Omental fat pad (tissue), 4 donors: ENCODE measurements at places on chromosomes 16 and 17.

DNA sequence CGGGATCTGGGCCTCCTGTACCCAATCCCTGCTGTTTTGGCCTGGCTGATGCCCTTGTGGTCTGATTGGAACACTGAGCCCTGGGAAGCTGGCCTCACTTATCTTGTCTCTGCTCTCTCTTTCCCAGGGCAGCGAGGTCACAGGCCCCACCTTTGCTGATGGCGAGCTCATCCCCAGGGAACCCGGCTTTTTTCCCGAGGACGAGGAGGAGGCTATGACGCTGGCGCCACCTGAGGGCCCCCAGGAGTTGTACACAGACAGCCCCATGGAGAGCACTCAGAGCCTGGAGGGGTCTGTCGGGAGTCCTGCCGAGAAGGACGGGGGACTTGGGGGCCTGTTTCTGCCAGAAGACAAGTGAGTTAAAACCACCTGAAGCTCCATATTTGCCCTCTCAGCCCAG, 126.0 kb downstream of the RAB11FIP4 start:
- no peak for DNase-seq

GRCh38 chr17:60103957-60104356, 25.2 kb upstream of the HEATR6 start:
- no peak for DNase-seq

DNA sequence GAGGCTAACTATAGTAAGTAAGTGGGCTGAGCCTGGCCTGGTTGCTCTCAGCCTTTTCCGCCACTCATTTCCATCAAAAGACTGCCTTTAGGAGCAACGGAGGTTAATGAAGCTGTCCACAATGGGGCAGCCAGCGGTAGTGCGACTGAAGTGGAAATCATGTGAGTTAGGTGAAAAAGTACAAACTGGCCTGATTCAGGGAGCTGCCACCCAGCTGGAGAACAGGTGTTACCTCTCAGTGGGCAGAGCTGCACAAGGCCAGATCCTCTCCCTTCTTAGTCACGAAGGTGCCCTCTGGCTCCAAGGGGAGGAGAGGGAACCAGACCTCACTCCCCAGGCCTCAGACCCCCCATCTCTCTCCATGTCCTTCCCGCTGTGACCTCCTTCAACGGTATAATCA, 34.4 kb upstream of the CDRT4 start:
- DNase-seq, result no peak

GRCh38 chr17:74475189-74475588, 8.8 kb downstream of the CD300A start:
- no peak for DNase-seq

DNA sequence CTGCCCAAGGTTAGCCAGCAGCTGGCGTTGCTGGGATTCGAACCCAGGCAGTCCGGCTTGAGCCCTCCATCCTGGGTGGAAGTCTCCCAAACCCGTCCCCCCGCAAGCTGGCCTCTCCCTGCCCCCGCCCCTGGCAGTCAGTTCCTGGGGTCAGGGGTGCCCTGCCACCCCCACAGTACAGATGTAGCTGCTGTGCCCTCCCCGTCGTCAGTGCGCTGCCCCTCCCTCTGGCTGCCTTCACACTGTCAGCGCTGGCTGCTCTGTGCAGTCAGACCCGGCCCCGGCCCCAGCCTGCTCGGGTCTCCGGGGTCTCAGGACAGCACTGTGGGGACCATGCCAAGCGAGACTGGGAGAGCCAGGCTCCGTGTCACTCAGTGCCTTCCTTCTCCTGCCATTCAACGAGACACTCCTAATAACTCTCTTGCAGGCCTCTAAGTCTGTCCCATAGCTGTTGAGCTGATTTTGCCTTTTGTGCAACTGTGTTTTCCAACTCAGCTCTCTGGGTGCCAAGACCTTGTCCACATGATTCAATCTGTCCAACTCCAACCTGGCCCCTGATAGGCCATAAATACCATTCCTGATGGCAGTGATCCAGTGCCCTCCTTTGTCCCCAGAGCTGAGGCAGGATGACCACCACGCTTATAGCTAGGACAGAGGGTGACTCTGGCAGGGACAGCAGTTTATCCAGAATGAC, 55.5 kb upstream of the IL34 start:
- DNase-seq, result no peak

DNA sequence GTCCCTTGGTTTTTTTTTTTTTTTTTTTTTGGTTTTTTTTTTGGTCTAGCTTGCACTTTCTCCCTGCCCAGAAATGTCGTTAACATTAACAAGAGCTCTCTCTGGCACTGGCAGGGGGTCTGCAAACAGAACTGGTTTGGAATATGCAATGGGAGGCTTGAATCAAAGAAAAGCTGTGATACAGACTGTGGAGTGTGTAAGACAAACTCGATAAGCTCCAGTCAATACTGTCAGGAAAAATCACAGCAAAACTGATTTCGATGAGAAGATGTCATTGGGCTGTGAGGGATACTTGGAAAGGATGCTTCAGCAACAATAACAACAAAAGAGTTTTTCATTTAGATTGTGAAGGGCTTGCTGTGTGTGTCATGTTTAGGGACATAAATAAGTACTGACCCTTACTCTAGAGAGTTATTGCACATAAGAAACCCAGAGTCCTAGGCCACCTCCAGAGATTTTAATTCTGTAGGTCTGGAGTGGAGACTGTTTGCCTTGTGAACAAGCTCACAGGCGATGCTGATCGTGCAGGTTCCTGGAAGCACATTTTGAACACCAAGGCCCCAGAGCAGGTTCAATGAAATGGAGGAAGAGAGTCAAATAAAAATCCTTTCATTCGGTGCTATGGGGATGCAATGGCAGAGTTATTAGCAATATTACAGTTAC, 470.7 kb upstream of the RBFOX1 start:
- DNase-seq, result no peak

GRCh38 chr17:81809556-81809998, 5.6 kb downstream of the GCGR start:
- DNase-seq, result no peak

DNA sequence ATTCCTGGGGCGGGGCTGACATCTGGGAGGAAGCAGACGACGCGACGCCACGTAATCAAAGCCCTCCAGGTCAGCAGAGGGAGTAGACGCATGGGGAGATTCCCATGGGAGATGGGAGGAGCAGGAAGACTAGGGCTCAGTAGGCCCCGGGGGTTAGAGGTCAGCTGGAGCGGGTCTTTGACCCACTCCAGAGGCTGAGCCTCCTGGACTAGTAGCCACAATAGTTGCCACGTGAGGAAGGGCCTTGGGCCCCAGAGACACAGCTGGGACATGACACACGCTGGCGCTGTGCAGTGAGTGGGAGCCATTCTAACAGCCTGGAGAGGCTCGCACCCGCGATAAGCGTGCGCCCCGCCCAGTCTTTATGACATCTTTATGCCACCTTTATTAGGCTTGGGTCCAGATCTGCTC, 95.7 kb upstream of the AMZ2 start:
- DNase-seq, result no peak

- no peak for DNase-seq
Observed at GRCh38 chr16:57920215-57920879, 50.6 kb downstream of the CNGB1 start.

DNA sequence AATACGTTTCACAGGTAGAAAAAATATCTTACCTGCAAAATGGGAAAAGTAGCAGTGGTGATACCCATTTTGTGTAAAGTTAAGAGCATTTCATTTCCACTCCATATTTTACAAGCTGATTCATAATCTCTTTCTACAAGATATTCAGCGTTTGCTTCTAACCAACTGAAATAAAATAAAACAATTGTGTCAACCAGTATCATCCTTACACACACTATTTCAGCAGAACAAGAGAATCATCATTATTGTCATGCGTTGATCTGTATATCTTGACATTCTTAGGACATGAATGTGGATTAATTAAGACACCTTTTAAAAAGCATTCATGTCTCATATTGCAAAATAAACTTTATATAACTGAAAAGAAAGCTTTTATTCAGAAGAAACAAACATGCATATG, 69.8 kb downstream of the BRIP1 start:
- DNase-seq, result no peak

GRCh38 chr17:33858121-33858520, 397.0 kb upstream of the CCL2 start:
- DNase-seq, result no peak

DNA sequence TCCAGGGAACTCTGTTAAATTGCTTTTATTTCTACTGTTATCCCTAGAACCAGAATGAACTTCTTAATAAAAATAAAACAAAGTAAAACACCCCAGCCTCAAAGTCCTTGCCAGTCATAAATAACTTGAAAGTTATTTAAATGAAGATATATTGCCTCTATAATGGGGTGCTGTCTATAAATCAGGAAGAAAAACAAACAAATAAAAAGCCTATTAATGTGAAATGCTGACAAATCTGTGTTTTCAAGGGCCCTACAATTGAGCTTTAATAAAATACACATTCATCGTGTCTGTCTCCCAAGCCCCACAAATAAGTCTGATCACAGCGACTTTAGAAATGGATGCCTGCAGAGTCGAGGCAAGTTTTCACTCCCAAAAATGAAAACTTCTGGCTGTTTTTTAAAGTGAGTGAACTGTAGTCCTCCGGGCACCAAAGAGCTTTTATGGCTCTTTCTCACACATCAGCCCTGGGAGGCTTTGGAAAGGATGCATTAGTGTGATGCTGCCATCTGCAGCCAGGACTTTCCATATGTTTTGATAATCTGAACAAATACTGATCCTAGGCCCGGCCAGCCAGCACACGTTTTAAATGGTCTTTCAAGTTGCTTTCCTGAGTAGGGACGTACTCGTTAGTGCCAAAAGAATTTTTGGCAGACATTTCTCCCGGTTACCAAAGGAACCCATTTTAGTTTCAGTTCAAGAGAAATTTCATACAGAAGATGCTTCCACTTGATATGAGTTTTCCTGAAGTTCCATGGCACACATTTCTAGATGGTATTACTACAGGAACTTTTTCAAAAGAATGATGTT, 16.3 kb downstream of the NACA2 start:
- no peak for DNase-seq

DNA sequence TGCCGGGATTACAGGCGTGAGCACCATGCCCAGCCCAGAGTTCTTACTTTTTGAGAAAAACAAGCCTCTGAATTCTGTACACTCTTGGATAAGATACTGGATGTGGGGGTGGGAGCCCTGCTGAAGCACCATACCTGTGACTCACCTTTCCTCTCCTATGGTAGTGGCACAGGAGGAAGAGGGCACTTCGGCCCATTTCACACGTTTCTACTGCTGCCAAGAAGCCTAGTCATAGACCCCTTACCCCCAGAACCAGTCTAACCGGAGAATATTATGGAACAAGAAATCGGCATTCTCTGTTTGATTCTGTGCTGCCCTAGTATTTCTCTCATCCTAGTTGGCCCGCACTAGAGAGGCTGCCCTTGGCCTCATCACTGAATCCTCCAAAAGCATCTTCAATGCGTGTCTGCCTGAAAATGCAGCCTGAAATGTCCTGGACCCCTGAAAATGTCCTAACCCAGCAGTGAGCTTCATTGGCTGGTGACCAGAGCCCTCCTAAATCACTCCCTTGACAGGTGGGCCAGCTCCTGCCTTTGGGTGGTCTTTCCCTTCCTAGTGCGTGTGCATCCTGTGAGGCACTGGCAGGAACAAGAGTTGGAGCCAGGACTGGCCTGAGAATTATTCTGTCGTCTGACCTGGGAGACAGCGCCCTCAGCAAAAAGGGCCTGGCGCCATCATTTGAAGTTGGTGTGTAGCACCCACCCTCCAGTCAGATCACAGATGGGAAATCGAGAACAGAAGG, 37.9 kb downstream of the NDEL1 start:
- DNase-seq, result no peak

GRCh38 chr16:57637020-57637419, 8.6 kb downstream of the ADGRG1 start:
- no peak for DNase-seq

DNA sequence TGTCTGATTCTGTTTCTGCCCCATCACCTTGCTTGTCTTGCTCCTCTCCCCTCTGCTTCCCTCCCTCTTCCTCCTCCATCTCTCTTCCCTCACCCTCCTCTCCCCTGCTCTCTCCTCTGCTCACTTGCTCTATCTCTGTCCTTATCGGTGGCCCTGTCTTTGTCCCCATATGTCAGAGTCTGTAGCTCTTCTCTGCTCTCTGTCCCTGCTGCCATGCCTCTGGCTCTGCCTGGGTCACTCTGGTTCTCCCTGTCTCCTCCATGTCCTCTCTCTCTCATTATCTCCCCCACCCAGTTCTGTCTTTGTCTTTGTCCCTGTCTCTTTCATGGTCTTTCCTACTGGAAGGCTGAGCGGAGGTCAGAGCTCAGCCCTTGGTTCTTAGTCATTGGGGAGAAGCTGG, 169.1 kb upstream of the NLRP1 start:
- no peak for DNase-seq

DNA sequence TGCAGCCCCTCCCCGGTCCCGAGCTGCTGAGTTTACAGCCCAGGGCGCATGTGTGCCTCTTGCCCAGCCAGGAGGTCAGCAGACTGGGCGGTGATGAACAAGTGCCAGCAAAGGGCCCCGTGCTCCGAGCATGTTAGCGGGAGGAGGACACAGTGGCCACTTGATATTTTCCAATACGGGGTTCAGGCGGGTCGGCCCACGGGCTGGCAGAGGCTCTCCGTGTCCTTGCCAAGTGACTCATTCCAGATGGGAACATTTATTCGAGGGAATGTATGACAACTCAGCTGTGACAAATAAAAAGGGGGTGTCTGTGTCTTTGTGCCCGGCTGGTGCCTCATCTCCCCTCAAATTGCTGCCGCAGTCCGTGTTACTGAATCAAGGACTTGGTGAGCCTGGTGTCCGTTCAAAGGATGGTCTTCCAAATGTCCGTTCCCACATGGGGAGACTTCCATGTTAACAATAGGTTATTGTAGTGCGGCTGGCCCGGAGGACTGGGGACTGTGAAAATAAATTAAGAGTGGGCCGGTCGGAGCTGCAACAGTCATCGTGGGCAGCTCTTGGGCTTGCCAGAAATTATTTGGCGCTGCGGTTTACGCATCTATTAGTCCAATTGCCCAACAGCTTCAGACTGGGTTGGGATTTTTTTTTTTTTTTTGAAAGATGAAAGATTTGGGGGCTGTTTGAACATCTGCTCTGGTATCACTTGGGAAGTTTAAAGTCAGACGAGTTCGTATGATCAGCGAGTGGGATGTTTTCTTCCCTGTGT, 174.0 kb upstream of the CIBAR2 start:
- no peak for DNase-seq

DNA sequence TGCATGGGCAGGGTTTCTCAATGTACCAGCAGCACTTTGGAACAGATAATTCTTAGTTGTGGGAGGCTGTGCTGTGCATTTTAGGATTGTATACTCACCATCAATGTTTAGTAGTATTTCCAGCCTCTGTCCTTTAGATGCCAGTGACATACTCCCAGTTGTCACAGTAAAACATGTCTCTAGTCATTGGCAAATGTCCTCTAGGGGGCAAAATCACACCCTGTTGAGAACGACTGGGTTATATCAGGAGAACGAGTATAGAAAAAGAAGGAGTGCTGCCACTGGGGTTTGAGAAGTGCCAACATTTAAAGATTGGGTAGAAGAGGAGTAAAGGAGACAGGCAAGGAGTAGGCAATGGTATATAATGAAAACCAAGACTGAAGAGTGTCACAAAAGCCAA, 37.9 kb upstream of the SMIM36 start:
- DNase-seq, result no peak

DNA sequence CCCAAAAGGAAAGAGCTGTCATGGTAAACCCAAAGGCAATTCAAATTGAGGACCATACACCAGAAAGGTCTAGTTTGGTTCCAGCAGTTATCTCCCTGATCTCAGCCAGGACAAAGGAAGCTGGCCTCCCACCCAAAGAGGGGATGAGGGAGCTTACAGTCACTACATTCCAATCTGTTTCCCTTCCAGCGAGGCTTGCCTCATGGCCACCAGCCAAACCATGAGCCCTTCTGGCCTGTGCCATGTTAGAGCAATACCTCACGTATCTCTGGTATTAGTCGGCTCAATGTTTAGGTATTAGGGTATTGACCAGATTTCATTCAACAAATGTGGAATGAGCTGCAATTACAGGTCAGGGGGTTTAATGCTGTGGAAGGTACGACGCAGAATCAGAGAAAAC, 8.4 kb downstream of the NDUFAB1 start:
- no peak for DNase-seq

GRCh38 chr17:35870906-35871819, 2.5 kb upstream of the HEATR9 start:
- DNase-seq, result no peak
